ENCODE measurements at places on chromosomes 2 and 18. TPM values are rescaled to one million over a fixed set of nuclear protein-coding genes. Genes with fewer than 3 reads are reported as not detected.

DNA sequence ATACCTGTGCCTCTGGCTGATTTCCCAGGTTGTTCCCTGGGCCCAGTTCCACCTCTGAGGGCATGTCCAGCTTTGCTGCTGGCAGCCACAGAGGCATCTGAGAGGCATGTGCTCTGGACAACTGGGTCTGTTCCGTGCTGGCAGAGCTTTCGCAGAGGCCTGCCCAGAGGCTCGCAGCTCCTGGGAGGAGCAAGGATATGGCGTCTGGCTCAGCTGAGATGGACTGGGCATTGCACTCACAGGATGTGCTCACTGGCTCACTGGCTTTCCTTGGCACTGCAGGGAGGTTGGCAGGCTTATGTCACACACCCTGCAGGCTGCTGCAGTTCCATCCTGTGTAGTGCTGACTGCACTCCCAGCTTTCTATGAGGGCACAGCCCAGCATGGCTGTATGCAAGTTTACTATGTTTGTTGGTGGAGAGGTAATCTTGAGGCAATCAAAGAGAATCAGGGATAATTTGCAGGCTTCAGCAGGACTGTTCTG lies 172.3 kb downstream of the PRKCE start:
- DNase-seq, result peak; percentile 52
- H3K27ac ChIP-seq, result peak overlapping the region; percentile 32
- no peak overlapping the region for H3K4me3 ChIP-seq
- H3K4me1 ChIP-seq, result peaks cover 23% of the 10 kb centered on the region
- H3K36me3 ChIP-seq, result no peaks in the 10 kb centered on the region
- H3K27me3 ChIP-seq, result no peaks in the 10 kb centered on the region

GRCh38 chr2:48496849-48497248 lies 33.1 kb upstream of the STON1 start:
- no peak overlapping the region for H3K27ac ChIP-seq
- H3K4me1 ChIP-seq, result no peaks in the 10 kb centered on the region
- H3K36me3 ChIP-seq, result peaks cover 23% of the 10 kb centered on the region
- DNase-seq, result no peak

The CD8B2 gene
- not detected for total RNA-seq

The TDRD15 gene
- total RNA-seq, result 0.14 TPM

The C2orf80 gene
- not detected for total RNA-seq

DNA sequence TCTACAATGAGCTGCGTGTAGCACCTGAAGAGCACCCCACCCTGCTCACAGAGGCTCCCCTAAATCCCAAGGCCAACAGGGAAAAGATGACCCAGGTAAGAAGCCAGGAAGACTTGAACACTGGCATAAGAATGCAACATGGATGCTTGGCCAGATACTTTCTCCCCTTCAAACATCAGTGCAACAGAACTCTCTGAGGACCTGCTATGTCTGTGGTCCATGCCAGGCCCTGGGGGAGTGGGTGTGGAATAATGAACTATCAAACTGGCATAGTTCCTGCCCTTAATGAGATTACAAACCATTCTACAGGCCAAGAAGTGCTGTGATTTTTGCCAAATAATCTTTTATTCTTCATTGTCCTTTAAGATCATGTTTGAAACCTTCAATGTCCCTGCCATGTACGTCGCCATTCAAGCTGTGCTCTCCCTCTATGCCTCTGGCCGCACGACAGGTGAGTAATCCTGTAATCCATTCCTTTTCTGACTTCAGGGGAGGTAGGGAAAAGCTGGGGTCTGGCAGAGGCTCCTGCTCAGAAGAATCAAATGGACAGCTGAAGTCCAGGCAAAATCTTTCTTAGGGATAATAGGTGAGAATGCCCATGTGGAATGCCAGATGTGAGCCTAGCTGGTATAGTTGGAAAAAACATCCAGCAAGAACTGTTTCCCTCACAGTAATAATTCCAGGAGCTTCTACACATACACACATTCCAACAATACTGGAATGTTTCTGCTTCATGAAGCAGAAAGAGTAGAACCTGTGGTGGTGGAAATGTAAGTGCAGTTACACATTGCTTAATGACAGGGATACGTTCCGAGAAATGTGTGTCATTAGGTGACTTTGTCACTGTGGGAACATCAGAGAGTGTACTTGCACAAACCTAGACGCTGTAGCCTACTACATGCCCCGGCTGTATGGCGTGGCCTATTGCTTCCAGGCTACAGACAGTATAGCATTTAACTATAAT lies 16.2 kb downstream of the ACTG2 start:
- DNase-seq, result no peak
- no peaks in the 10 kb centered on the region for H3K27me3 ChIP-seq
- no peak overlapping the region for H3K27ac ChIP-seq

The METAP1D gene
- 10.8 TPM for total RNA-seq

Measured in thoracic aorta (tissue), 2 donors.